ENCODE measurements at places on chromosomes 12 and 14. TPM values are rescaled to one million over a fixed set of nuclear protein-coding genes. Genes with fewer than 3 reads are reported as not detected.

Gene LRTM2
- total RNA-seq, result not detected

Gene WNK1
- total RNA-seq, result 88.8 TPM

Gene DNAI7
- not detected for total RNA-seq

Gene FAM186B
- 0.10 TPM for total RNA-seq

Gene NCKAP5L
- total RNA-seq, result 80.1 TPM

Gene ADAM21
- 0.15 TPM for total RNA-seq

Gene CMTM5
- 0.32 TPM for total RNA-seq

Gene MSRB3
- total RNA-seq, result 19.1 TPM

Gene DDX47
- 98.2 TPM for total RNA-seq

Gene C12orf56
- total RNA-seq, result not detected

Gene AQP6
- not detected for total RNA-seq

Gene FOXA1
- total RNA-seq, result 1.5 TPM

Gene NEMF
- total RNA-seq, result 49.6 TPM

Gene TMEM132D
- 0.23 TPM for total RNA-seq

Gene KLRB1
- not detected for total RNA-seq

Gene KRT73
- not detected for total RNA-seq

Gene SERPINA9
- total RNA-seq, result not detected

Gene TMEM179
- not detected for total RNA-seq

Gene LHX5
- total RNA-seq, result not detected

Gene ADCY6
- total RNA-seq, result 16.1 TPM

Gene MIP
- not detected for total RNA-seq

Gene SETD1B
- 3.2 TPM for total RNA-seq

Gene NDRG2
- total RNA-seq, result 5.8 TPM

Gene TMCC3
- 2.4 TPM for total RNA-seq

Gene OASL
- not detected for total RNA-seq

Gene ZNF385A
- total RNA-seq, result 13.2 TPM

Gene TMPRSS12
- total RNA-seq, result not detected

Gene ACRBP
- total RNA-seq, result 0.28 TPM

Gene WIF1
- total RNA-seq, result not detected

Gene KRT85
- not detected for total RNA-seq

Gene RNFT2
- 10.4 TPM for total RNA-seq

Gene TEX22
- 0.06 TPM for total RNA-seq

Gene CCDC175
- total RNA-seq, result not detected

Gene PARP2
- 44.4 TPM for total RNA-seq

Measured in SJCRH30 (cell line).